Neural progenitor cell (in vitro differentiated cells): ENCODE measurements at places on chromosomes 3 and 15. TPM values are rescaled to one million over a fixed set of nuclear protein-coding genes. Genes with fewer than 3 reads are reported as not detected.

Gene DUOXA1
- not detected in 2 replicates for total RNA-seq

Gene GPR149
- not detected in 2 replicates for total RNA-seq

- no peak overlapping the region for H3K27ac ChIP-seq
- no peaks in the 10 kb centered on the region for H3K36me3 ChIP-seq
- no peaks in the 10 kb centered on the region for H3K27me3 ChIP-seq
- H3K4me1 ChIP-seq, result no peaks in the 10 kb centered on the region
- H3K4me3 ChIP-seq, result no peak overlapping the region
- DNase-seq, result peak; percentile 57
Observed at GRCh38 chr15:25136119-25136518, 181.3 kb downstream of the SNRPN start.

GRCh38 chr3:52237006-52237656 is 1.8 kb downstream of the TWF2 start:
- DNase-seq, result no peak
- H3K27me3 ChIP-seq, result no peaks in the 10 kb centered on the region
- peaks cover 8% of the 10 kb centered on the region for H3K4me1 ChIP-seq
- H3K36me3 ChIP-seq, result no peaks in the 10 kb centered on the region

DNA sequence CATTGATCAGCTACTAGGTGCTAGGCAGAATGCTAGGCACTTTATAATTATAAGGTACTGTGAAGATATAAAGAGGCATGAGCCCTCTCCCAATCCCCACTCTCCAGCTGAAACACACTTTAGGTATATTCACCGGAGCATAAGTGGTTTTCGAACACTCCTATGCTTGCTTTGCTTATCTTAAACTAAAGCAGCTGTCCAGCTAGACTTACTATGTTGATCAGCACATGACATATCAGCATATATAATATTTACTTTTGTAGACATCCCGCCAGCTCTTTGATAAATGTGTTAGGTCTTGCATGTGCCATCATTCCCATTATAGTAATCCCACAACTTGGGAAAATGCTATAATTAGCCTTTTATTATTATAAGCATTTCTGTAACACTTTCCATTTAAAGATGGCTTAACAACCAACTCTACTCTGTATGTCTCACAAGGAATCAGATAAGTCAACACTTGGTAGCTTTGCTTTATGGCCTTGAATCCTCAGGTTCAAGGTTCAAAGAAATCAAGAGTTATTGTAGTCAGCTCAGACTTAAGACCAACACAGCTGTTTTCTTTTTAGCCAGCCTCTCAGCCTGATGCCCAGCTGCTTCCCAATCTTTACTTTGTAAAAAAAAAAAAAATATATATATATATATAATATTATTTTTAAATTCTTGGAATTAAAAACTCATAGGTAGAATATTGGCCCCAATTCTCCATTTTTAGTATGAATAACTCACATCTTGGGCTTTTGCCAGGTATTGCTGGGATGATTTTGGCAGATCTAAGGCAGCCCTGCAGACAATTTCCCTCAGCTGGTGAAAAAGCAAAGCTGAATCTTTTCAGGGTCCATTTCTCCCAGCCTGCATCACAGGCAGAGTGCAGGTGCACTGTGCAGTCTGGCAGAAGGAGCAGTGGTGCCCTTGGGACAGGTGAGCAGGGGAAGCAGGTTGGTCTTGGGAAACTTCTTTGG is 104.2 kb downstream of the THRB start:
- peaks cover 15% of the 10 kb centered on the region for H3K4me1 ChIP-seq
- H3K27me3 ChIP-seq, result no peaks in the 10 kb centered on the region
- DNase-seq, result no peak
- no peak overlapping the region for H3K4me3 ChIP-seq

DNA sequence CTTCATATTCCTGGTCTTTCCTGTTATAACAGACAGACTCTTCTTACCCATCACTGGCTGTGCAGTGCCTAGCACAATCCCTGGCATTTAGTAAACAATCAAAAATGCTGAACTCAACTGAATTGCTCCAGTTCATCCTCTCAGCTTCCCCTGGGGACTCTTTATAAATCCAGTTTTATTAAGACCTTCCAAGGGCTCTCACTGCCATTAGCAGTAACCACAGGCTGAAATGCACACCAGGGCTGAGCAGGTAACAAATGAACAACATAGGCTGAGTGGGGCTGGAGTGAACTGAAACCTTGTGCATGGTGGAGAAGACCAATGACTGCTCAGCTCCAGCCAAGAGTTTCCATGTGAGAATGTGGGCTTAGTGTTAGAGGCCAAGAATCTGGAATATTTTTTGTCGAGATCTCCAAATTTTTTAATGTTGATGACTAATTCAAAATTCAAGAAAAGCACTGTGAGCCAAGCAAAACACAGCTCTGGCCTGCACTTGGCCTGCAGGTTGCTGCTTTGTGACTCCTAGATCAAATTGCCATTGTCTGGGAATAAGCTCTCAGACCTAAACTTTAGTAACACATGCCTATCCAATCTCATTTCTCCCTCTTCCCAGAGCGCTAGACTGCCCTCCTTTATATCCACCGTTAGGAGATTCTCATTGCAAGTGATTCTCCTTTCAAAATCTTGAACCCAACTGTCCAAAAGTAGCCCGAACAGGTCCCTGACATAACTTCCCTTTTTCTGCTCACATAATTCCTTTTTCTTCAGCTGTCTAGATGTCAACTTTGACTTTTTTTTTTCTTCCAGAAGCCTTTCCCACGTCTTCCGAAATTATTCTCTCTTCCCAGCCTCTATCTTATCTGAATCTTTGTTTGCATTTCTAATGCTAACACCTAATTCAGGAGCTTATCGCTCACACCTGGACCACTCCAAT is 7.4 kb downstream of the SQOR start:
- no peak overlapping the region for H3K4me3 ChIP-seq
- no peaks in the 10 kb centered on the region for H3K36me3 ChIP-seq
